ENCODE measurements at places on chromosomes 2 and 18. TPM values are rescaled to one million over a fixed set of nuclear protein-coding genes. Genes with fewer than 3 reads are reported as not detected.

RAB12 gene
- 11.1 TPM for total RNA-seq

ICOS gene
- total RNA-seq = 9.3 TPM

IL1R2 gene
- 14.7 TPM for total RNA-seq

MTLN gene
- total RNA-seq = 46.4 TPM

DNA sequence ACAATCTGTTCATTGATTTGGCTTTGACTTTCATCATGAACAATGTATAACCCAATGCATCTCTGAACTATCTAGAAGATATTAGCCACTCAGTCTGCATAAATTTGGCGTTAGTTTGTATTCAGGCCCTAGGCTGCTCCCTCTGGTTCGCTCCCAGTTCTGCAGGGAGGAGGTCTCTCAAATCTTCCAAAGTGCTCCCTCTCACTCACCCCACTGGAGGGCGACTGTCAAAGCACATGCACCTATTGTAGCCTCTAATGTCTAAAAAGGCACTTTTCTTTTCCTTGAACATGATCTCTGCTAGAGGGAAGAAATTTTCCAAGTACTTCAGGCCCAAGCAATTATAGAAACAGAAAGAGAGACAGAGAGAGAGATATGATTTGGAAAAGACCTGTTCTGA lies 291.5 kb downstream of the TDRD15 start:
- H3K36me3 ChIP-seq = no peaks in the 10 kb centered on the region
- no peak overlapping the region for H3K27ac ChIP-seq
- H3K4me3 ChIP-seq = no peak overlapping the region
- no peaks in the 10 kb centered on the region for H3K4me1 ChIP-seq
- no peak for DNase-seq

- peaks cover 3% of the 10 kb centered on the region for H3K27me3 ChIP-seq
- no peaks in the 10 kb centered on the region for H3K36me3 ChIP-seq
- no peaks in the 10 kb centered on the region for H3K4me1 ChIP-seq
- no peak overlapping the region for H3K27ac ChIP-seq
- no peak overlapping the region for H3K4me3 ChIP-seq
These were observed 561.9 kb downstream of the GALR1 start for GRCh38 chr18:77811503-77811902.

GRCh38 chr2:5539282-5540165 lies 152.7 kb upstream of the SOX11 start:
- no peaks in the 10 kb centered on the region for H3K36me3 ChIP-seq
- DNase-seq = no peak
- H3K27ac ChIP-seq = no peak overlapping the region
- H3K27me3 ChIP-seq = peaks cover 3% of the 10 kb centered on the region

- no peaks in the 10 kb centered on the region for H3K36me3 ChIP-seq
- no peaks in the 10 kb centered on the region for H3K27me3 ChIP-seq
- H3K4me1 ChIP-seq = peaks cover 7% of the 10 kb centered on the region
- DNase-seq = no peak
- H3K4me3 ChIP-seq = no peak overlapping the region
These were observed 201.7 kb upstream of the STON1 start for GRCh38 chr2:48328159-48328809.

DNA sequence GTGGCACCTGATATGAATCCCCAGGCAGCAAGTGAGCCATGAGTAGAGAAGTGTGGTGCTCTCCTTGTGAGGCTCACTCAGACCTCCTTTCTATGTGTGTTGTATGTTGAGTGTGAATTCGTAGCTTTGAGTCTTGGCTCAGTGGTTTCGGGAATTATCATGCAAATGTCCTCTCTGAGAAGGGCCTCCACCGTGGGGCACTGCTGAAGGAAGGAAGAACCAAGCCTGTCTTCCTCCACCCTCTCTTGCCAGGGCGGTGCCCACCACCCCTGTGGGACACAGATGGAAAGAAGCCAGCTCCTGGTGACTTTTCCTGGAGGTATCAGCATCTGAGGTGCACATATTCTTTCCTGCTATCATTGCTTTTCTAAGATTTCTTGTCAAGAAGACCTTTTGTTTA lies 156.1 kb downstream of the MYT1L start:
- H3K27ac ChIP-seq = no peak overlapping the region
- H3K4me1 ChIP-seq = no peaks in the 10 kb centered on the region
- no peak for DNase-seq
- H3K27me3 ChIP-seq = no peaks in the 10 kb centered on the region
- H3K36me3 ChIP-seq = no peaks in the 10 kb centered on the region
- no peak overlapping the region for H3K4me3 ChIP-seq

DNA sequence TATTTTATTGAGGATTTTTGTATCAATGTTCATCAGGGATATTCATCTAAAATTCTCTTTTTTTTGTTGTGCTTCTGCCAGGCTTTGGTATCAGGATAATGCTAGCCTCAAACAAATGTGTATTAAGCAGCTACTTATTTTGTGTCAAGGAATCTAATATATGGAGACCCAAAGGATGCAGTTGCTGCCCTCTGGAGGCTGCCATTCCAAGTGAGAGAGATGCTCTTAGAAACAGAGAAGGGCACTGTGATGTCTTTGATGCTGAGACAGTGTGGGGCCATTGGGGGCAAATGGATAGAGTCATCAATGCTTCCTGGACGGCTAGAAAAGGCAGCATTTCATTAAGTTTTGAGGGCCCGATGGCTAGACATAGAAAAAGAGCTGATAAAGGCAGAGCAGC lies 292.6 kb downstream of the SETBP1 start:
- no peak overlapping the region for H3K4me3 ChIP-seq
- H3K4me1 ChIP-seq = peaks cover 24% of the 10 kb centered on the region
- H3K27ac ChIP-seq = no peak overlapping the region
- no peak for DNase-seq
